ENCODE measurements at places on chromosomes 11 and 22. TPM values are rescaled to one million over a fixed set of nuclear protein-coding genes. Genes with fewer than 3 reads are reported as not detected.

JAM3 gene
- total RNA-seq, result 2.1 TPM

KRTAP5-7 gene
- total RNA-seq, result not detected

DNA sequence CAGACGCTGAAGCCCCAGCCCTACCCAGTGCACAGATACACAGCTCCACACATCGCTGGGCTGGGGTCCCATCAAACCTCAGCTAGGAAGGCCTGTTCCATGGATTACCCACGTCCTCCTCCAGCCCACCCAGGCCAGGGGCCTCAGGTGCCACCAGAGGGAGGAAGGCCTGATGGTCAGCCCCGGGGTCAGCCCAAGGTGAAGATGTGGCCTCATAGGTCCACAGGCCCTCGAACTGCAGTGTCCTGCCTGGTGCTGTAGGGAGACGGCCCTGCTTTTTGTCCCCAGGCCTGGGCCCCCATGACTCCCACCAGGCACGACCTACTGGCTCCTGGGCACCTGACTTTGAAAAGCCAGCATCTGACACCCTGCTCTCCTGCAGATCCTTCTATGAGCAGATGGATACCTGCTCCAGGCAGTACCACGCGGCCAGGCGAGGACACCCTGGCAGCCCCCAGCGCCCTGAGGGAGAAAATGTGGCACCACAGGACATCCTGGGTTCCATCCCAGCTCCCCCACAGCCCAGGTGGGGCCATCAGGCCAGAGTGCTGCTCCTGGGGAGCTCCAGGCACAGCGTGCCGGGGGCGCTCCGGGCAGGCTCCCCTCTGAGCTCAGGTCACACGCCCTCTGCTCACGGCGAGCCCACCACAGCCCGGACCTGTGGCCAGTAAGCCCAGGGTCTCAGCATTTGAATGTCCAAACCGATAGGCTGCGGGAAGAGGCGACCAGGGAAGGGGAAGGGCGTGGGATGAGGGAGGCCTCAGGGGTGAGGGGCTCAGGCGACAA, 15.8 kb upstream of the MOB2 start:
- no peak for DNase-seq

- DNase-seq, result no peak
Measured at GRCh38 chr11:62556875-62557631, 10.4 kb upstream of the AHNAK start.

DNA sequence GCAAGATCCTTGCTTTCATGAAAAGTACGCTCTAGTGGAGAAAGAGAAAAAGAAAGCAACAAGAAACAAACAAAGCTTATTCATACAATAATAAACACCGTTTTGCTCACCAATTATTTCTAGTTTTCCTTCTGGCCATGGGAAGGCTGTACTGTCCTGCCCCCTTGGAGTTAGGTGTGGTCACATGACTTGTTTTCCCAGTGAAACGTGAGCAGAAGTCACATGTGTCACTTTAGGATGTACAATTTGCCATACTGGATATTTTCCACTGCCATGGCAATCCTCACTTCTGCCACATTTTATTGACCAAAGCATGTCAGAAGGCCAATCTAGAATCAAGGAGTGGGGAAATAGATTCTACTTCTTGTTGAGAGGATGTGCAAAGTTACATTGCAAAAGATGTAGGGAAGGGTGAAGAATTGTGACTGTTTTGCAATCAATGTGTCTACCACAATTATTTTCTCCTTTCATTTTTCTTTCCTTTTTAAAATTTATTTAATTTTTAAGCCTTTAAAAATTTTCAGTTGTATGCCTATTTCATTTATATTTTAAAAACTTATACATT, 24.3 kb upstream of the TRAF6 start:
- no peak for DNase-seq

- no peak for DNase-seq
Measured at GRCh38 chr22:26501996-26502395, 10.3 kb downstream of the TFIP11 start.

DNA sequence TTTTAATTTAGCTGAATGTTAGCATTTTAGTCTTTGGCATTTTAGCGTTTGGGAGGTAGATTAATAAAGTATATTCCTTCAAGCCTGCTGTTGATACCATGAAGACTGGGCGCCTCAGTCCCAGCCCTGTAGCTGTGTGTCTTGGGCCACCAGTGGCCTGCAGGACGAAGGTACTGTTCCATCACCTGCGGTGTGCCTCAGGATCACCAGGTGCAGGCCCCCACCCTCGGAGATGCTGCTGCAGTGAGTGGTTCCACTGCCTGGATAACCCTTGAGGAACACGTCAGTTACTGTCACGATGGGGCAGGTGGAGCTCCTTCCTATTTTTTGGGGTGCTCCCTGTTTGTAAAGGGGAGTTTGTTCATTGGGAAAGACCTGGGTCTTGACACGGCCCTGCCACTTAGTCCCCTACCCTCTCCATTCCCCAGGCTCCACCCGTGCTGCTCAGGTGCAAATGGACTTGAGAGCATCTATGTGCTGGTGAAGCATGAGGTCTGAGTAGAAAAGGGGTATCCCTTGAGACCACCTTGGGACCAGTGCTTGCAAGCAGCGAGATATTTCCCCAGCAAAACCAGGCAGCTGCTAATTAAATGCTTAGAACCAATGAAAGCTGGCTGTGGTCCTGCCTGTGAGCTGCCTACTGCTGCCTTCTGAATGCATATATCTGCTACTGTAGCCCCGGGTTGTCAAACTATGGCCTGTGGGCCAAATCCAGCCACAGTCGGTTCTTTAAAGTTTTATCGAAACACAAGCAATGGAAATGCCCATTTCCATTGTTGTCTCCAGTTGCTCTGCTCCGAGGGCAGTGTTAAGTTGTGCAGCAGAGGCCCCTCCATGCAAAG, 28.7 kb downstream of the INCENP start:
- DNase-seq, result no peak

- DNase-seq, result no peak
Measured at GRCh38 chr11:13983081-13983751, 20.7 kb downstream of the SPON1 start.

DNA sequence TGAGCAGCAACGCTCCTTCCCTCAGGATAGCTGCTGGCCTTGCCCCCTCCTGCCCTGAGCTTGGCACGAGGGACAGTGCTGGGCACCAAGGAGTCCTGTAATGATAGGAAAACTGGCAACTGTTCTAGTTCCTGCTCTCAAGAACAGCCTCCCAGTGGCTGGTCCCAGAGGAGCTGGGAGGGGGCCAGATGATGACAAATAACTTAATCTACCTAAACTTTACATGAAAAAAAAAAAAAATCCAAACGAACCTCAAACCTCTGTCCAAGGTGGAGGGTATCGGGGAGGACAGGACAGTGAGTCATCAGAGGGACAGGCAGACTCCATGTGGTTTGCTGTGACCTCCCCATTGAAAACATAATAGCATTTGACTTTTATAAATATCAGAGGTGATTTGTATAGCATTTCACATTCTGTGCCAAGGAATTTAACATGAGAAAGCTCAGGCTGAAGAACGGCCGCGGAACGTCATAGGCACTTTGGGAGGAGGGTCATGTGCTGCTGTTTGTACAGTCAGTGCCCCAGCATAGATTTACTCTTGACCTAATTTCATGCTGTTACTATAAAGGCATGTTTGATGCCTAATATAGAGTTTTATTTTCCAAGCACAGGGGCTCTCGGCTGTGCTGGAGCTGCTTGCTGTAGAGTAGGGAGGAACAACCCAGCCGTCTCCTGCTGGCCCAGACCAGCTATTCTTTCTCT, 98.2 kb upstream of the NNMT start:
- DNase-seq, result no peak

All from natural killer cell (primary cell).